Activated CD4-positive, CD25-positive, alpha-beta regulatory T cell treated with anti-CD3 and anti-CD28 coated beads, Interleukin-2, amount 50 U/mL, for 16 hours (primary cell): ENCODE measurements at places on chromosomes 11 and 22.

GRCh38 chr11:116397602-116398084, 375.1 kb downstream of the BUD13 start:
- no peak for DNase-seq

DNA sequence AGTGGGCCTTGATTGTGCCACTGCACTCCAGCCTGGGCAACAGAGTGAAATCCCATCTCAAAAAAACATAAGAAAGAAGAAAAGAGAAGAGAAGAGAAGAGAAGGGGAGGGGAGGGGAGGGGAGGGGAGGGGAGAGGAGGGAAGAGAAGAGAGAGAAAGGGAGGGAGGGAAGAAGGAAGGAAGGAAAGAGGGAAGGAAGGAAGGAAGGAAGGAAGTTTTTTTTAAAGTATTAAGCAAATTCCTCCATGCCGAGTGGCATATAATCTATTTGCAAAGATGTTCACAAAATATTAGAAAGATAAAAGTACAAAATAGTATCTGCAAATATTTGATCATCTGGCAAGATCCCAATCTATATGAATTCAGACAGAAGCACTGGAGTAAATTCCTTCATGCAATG, 10.5 kb upstream of the CFAP300 start:
- no peak for DNase-seq

DNA sequence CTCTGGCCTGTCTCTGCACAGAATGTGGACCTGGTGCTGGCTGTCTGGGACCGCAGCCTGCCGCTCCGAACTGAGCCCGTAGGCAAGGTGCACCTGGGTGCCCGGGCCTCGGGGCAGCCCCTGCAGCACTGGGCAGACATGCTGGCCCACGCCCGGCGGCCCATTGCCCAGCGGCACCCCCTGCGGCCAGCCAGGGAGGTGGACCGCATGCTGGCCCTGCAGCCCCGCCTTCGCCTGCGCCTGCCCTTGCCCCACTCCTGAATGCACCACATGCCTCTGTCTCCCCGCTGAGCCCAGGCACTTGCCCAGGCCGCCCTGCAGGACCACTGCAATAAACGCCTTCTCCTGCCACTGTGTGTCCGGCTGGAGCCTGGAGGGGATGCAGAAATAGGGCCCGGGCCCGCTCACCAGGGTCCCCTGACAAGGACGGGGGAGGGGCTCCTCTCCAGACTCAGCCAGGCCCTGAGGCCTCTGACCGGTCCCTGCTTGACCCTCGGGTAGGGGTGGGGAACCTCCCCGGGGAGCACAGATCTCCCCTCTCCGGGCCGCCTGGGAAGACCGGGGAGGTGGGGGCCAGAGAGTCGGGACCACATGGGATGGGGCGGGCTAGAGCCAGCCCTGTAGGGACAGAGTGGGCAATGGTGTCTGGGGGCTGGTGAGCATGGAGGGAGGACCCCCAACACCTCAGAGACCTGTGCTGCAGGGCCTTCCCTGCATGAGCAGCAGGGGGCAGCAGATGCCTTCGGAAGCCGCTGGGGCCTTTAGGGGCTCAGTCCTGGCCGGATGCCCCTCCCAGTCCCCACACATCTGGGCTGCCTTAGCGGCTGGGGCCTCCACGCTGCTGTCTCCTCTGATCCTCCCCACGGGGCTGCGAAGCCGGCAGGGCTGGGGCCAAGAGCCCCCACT, 1.4 kb upstream of the TNNI2 start:
- DNase-seq, result peak; percentile 64

DNA sequence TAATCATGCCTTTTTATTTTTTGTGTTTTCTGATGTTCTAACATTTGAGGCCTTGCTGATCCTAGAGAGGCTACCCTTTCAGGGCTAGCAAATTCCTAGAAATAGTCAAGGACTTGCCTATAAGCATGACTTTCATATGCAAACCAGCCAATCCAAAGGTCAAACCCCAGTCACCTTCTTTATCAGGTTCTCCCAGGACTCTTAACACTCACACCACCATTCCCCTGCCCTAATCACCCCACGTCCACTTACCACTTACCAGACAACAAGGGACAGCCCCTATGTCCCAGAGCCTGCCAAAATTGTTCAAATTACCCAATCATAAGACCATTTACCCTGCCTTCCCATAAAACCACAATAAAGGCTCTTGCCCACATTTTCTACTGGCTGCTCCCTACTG, 1339.8 kb downstream of the LRRC4C start:
- no peak for DNase-seq

DNA sequence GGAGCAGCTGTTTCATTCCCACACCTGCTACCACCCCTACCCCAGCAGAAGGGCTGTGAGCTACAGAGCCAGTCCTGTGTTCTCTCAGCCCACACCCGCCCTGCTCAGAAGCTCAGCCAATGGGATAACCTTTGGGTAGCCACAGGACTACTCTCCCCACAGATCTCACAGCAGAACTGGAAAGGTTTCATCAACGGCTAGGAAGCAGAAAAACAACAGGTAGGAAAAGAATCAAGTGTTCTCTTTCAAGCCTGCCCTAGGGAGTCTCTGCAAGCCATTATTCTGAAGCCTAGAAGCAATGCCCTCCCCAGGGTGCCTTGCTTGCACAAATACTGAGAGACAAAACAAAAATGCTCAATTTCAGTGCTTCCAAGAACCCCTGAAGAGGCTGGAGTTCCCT, 77.2 kb downstream of the TMPRSS5 start:
- no peak for DNase-seq

GRCh38 chr11:28528217-28528616, 420.0 kb downstream of the METTL15 start:
- no peak for DNase-seq

DNA sequence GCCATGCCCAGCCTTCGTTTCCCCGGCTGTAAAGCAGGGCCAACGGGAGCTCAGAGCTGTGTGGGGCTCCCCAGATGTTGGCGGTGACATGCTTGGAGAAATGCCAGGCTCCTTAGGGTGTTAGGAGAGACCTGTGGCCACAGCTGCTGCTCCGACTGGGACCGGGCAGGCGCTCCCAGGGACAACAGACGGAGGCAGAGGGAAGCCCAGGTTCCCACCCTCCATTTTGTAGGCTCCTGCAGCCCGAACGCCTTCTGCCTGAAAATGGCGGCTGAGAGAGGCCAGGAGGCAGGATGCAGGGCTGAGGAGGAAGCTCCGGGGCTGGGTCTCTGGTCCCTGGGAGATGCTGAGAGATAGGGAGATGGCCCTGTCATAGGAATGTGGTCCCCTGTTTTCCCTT, 10.0 kb downstream of the CD6 start:
- no peak for DNase-seq

DNA sequence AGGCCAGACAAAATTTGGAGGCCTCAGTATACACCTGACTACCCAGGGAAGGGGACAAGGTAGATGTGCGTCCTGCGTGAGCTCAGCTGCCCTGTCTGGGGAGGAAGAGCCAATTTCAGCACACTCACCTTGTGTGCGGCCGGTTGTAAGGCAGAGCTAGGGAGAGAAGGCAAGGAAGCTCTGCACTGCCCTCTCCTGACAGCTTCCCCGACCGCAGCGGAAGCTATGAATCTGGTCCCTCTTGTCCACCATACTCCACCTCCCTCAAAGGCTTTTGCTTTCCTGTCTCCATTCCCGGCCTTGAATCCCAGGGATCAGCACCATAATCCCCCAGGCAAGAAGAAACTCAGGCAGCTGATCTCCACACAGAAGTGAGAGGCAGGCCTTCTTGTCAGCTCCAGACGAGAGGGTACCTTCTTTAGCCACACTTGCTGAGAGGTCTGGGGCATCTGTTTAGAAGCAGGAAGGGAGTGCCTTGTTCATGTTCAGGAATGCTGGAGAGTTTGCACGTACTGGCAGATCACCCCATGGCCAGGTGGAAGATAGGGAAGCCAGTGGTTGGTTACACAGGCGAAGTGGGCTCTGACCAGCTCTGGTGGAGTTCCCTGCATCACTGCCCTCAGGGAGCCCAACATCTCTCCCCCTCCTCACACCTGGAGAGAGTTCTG, 62.5 kb downstream of the FEZ1 start:
- no peak for DNase-seq

DNA sequence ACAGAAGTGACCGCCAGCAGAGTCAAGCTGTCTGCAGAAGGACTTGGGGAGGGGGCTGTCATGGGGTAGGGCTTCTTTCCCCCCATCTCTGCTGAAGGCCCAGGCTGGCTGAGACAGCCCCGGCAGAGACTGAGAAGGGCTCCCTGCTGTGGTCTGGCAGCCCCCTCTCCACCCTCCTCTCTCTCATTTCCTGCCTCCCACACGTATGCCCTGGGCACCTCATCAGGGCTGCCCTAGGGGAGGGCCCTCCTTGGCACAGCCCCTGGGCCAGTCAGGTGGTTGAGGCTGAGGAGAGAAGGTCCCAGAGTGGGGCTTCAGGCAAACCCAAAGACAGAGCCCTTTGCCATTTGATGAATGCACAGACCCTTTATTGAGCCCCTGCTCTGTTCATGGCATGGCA, 3.6 kb downstream of the RASD2 start:
- no peak for DNase-seq

DNA sequence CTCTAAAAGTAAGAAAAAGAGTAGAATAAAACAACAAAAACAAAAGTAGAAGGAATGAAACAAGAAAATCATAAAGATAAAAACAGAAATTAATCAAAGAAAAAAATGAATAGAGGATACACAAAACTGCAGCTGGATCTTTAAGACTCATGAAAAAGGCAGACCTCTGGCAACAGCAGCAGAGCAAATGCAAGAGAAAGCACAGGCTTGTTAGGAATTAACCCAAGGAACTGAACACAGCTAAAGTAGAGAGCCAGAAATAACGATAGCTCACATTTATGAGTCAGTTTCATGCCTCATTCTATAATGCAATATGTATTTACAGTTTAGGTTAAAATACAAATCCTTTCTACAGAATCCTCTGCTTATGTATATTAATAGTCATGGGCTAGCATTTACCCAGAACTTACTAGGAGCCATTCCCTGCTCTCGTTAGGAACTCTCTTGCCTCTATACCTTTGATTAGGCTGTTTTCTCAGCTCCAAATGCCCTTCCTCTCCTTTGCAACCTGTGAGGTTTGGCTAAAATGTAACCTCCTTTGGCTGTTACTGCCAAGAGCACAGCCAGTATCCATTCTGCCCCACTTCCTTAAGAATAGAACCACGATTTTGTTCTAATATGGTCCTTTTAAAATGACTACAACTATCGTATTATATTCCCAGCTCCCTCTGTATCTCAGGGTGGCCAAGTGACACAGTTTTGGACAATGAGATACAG, 38.3 kb upstream of the NFAM1 start:
- DNase-seq, result no peak

- DNase-seq, result no peak
Observed at GRCh38 chr11:2781408-2782274, 81.8 kb upstream of the KCNQ1OT1 start.

GRCh38 chr11:17408641-17409040, 20.2 kb upstream of the KCNJ11 start:
- no peak for DNase-seq

- DNase-seq, result no peak
Observed at GRCh38 chr11:70341881-70342429, 56.4 kb upstream of the CTTN start.

GRCh38 chr11:100546714-100547113, 140.4 kb upstream of the ARHGAP42 start:
- DNase-seq, result no peak

DNA sequence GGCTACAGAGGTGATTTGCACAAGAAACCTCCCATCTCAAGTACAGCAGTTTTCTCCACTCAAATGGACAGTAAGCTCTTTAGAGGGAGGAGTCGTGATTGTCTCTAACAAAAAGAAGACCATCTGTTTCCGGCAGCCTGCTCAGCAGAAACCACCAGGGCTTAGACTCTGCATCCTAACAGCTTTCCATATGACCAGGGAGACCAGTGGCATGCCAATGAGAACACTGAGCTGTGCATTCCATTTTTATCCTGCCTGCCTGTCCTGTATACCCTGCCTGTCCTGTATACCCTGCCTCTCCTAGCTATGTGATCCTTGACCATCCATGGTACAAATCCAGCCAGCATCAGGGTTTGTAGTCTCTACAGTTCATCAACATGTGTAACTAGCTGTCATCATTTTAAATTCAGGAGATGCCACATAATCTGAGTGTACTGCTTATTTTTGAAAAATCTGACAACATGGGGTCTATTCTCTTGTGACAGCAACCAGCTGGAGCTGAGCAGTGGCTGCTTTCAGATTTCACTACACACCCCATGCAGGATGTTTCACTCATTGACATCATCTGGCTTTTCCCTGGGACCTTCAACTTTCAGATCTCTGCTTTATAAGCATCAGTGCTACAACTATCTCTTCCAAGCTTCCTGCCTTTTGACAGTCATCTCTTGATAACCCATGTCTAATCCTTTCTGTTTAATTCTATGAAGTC, 50.5 kb upstream of the POU2AF2 start:
- no peak for DNase-seq

GRCh38 chr11:75462117-75462653, 29.2 kb upstream of the KLHL35 start:
- DNase-seq, result no peak

DNA sequence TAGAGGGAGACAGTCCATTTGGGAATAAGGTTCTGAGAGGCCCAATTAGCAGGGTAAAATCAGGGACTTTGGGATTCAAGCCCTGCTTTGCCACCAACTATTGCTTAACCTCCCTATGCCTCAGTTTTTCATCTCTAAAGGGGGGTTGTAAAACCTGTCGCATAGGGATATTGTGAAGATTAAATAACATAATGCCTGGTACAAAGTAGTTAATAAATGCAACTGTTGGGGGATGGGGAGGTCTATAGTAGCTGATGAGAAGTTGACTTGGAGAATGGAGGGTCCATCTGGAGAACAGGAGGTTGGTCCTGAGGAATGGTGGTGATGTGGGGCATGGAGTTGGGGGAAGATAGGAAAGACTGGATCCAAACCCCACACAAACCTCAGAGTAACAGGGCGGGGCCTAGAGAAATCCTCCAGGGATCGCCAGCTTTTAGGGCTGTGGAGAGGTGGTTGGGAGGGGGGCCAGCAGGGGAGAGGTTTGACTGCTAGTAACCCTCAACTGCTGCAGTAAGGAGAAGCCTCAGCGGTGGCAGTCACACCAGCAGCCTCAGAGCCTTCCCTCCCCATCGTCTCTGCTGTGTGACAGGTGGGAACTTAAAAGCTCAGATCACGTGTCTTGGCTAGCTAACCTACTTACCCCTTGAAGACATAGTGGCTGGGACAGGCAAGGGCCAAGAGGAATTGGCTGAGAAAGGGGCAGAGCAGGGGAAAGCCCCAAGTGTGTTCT, 1.1 kb upstream of the ABCG4 start:
- no peak for DNase-seq

DNA sequence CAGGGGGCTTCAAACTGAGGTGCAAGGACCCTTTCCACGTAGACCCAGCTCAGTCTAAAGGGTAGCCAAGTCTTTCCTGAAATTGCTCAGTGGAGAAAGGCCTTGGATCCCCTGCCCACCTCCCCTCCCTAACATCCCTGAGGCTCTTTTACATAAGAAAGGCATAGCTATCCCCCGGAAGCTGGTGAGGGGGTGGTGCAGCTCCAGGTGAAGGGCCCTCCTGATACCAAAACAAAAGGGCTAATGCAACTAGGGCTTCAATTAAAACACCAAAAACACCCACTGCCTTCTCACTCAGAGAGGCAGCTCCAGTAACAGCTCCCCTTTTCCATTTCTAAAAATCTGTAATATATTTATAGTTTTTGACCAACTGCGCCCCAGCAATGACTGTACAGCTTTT, 5.8 kb downstream of the SHANK2 start:
- no peak for DNase-seq

GRCh38 chr11:115869780-115870431, 365.7 kb upstream of the CADM1 start:
- DNase-seq, result no peak

- no peak for DNase-seq
Observed at GRCh38 chr11:109347304-109347703, 74.7 kb upstream of the C11orf87 start.
